ENCODE measurements at places on chromosomes 7 and 10.
A peak's percentile ranks its signal among the peaks of the same experiment; 100 is the strongest.

DNA sequence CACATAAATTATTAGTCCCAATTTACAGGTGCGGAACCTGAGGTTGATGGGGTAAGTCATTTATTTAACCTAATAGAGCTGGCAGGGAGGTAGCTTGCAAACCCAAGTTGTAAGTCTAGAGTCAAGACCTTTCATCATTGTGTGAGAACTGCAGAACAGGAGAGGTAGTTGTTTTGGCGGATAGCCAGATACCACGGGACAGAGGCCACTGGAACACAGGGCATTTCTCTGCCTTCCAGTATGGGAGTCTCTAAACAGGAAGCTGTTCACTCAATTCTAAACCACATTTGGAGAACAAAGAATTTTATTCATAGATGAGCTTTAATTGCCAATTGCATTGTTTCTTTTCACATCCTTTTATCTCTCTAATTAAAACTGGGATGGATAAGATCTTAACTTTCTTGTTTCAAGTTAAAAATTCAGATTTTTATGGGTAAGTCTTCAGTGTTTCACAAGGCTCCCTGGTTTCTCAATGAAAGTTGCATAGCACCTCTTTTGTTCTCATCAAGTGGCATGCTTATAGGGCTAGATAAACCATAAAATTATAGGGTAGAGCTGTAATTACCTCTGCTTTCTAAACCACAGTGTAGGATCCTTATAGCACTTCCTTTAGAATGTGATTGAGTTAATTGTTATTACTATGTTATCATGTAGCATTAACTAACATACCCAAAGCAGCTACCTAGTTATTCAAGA, 489.0 kb downstream of the GATA3 start:
- DNase-seq, result no peak

- peak; percentile 46 for DNase-seq
Observed at GRCh38 chr7:46933596-46933995, 648.3 kb downstream of the TNS3 start.

GRCh38 chr7:33066771-33067170, 4.2 kb upstream of the NT5C3A start:
- no peak for DNase-seq

- peak; percentile 89 for DNase-seq
Observed at GRCh38 chr10:46033602-46034011, 3.2 kb upstream of the NCOA4 start.

- DNase-seq, result no peak
Observed at GRCh38 chr7:155878250-155878649, 66.0 kb upstream of the SHH start.

GRCh38 chr7:148031811-148032210, 558.8 kb upstream of the C7orf33 start:
- DNase-seq, result no peak
